Stimulated activated CD8-positive, alpha-beta memory T cell treated with anti-CD3 and anti-CD28 coated beads, Interleukin-4, amount 100 ng/mL, for 4 hours (primary cell): ENCODE measurements at places on chromosomes 5 and 9.
A peak's percentile ranks its signal among the peaks of the same experiment; 100 is the strongest.

- no peak for DNase-seq
These were observed 326 bp downstream of the RIGI start for GRCh38 chr9:32525709-32526030.

DNA sequence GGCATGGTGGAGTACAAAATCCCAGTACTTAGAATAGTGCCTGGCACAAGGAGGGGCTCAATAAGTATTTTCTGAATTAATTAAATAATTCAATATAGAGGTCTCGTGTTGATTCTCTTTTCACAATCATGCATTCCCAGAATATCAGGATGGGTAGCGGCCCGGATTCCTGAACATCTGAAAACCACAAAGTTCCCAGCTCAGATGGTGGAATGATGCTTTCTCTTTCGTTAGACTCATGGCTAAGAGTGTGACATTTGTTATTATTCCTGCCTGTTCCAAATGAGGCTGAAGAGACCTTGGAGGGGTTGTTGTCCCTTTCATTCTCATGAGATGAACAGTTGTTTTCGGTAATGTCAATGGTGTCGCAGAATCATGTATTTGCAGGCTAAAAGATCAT, 95.4 kb upstream of the LIFR start:
- no peak for DNase-seq

- no peak for DNase-seq
These were observed 83.6 kb upstream of the BNC2 start for GRCh38 chr9:16954040-16954439.

DNA sequence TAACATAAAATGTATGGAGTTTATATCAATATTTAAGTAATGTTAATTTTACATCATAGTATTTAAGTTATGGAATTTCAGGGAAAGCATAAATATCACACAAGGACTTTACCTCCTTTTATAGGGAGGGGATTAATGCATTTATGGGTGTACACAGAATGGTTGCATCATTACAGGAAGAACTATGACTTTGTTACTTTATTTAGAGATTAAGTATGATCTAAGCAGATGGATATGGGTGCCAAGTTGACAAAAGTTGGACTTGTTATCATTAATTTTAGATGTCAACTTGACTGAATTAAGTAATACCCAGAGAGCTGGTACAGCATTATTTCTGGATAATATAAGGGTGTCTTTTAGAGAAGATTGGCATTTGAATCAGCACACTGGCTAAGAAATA, 160.5 kb upstream of the CDH10 start:
- DNase-seq: no peak

- DNase-seq: no peak
These were observed 171.2 kb upstream of the DMAC1 start for GRCh38 chr9:7970681-7971330.

- peak; percentile 19 for DNase-seq
These were observed 62.5 kb upstream of the ITGA1 start for GRCh38 chr5:52725065-52725746.

DNA sequence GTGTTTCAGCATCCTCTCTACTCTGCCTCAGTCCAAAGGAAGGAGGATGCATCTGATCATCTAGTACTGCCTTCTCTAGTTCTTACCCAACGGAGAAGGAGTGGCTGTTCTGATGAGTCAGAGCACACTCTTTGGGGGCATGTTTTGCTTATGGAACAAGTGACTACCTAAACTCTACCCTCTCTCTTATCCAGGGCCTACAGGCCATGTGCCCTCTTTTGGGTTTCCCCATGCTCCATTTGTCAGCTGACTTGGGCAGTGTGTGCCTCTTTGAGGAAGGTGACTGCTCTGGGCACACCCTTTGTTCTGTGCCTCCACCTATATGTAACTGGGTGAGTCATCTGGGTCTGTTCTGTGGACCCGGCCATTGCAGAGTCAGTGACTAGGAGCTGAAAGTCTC, 89.6 kb upstream of the BNC2 start:
- no peak for DNase-seq

DNA sequence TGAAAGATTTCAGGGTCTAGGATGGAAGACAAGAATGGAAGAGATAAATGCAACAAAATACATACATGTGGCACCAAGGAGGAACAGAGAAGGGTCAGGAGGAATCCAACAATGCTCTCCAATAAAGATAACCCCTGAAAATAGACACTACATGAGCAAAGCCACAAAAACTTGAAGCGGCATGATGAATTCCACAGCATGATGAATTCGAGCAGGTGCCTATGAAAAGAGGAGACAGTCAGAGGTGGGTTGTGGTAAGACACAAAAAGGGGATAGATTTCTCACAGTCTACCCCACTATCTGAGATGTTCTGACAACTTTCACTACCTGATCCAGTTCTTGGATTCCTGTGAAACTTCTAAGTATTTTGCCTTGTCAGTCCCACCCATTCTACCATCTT, 81.5 kb upstream of the PAPPA start:
- no peak for DNase-seq

DNA sequence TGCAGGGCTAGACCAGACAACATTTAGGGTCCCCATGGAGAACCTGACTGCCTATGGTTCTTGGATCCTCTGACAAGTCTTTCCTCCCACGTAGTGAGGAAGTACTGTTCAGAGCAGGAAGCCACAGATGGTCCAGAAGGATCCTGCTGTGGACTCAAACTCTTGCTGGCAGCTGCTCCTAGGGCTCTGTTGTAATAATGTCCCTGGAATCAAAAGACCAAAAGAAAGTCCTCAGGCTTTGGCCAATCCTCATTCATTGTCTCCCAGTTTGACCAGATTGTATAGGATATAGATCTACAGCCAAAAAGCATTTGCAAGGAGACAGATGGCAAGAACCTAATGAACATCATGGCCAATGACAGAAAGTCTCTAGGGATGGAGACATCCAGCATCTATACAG, 53.9 kb downstream of the SEMA6A start:
- DNase-seq: no peak

DNA sequence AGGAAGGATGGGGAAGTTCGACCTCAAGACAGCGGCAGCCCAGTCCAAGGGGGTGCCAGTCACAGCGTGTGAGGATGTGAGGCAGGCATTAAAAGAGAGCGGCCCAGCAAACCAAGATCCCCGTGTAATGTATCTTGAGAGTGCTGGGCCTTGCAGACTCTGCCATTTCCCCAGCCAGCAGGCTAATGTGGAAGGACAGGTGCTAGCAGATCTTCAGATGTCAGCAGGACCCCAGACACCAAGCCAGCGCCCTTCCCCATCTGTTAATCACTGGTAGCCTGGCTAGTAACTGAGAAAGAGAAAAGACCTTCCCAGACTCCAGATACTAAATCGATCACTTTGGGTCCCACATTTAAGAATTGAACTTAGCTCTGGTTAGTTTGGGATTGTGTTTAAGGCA, 62.2 kb downstream of the NTRK2 start:
- DNase-seq: no peak

DNA sequence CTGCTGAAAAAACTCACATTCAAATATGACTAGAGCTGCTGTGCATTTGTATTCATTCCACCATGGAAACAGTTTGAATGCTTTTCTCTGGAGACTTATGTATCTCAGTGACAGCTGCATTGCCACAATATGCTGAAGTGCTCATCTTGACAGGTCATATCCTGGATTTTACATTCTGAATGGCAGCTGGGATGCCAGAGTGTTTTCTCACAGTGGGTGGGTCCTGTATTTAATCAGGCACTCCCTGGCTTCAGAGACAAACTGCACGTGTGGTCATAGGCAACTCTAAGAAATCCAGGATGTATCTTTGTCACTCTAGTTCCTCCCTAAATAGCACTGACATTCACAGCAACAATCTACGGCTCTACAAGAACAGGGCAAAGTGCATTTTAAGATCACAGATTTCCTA, 75.6 kb downstream of the ST8SIA4 start:
- no peak for DNase-seq

GRCh38 chr5:163384669-163385068, 52.7 kb upstream of the CCNG1 start:
- DNase-seq: no peak

DNA sequence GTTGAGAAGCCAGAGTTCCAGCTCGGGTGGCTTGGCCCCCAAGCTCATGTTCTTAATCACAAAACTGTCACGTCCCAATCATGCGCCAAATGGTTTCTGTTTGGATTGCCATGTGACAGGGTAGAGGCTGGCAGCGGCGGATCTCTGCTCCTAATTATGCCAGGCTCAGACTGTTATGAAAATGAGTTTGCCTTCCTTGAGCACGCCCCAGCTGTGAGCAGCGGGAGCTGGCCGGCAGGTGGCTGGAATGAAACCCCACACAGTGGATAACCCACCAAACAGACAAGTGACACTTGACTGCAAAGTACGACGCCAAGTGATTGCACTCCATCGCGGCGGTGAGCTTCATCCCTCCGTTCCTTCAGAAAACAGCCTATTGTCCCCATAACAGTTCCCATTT, 75.4 kb downstream of the CFAP77 start:
- DNase-seq: no peak

DNA sequence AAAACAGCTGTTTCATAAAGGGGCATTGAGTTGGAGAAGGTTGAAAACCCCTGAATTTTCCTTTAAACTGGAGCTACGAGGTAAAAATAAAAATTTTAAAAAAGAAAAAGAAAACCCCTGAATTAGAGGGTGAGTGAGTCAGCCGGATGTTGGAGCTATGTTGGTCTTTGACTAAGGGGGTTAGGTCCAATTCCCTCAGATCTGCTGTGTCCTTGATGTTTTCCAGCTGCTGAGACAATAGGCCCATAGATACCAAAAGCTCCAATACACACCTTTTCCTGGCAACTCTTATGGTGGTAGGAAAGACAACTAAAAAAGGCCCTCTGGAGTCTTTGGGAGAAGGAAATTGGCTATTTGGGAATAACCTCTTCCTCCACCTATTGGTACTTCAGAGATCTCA, 79.4 kb upstream of the SAP30L start:
- DNase-seq: no peak

DNA sequence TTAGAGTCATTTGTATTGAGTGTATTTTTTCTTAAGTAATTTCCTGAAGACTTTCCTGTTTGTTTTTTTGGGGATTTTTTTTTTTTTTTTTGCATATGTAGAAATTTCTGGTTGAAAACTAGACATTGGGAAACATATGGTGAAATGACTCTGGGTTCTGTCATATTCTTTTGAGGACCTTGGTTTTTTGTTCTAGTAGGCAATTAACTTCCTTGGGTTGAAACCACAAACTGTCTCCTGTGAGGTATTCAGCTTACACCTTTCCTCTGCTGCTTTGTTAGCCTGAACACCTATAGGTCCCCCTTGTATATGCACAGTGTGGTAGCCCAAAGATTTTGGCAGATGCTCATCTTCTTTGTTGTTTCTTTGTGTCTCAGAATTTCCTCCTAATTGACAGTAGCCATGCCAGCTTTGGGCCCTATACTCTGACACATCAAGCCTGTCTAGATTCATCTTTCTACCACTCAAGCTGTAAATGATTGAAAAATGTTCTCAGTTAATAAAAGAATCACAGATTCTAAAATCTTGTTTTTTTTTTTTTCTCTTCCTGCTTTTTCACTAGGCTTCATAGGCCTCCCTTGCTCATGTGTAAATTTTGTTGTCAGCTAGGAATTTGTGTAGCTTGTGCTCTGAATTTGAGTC, 140.6 kb downstream of the COMMD10 start:
- no peak for DNase-seq

DNA sequence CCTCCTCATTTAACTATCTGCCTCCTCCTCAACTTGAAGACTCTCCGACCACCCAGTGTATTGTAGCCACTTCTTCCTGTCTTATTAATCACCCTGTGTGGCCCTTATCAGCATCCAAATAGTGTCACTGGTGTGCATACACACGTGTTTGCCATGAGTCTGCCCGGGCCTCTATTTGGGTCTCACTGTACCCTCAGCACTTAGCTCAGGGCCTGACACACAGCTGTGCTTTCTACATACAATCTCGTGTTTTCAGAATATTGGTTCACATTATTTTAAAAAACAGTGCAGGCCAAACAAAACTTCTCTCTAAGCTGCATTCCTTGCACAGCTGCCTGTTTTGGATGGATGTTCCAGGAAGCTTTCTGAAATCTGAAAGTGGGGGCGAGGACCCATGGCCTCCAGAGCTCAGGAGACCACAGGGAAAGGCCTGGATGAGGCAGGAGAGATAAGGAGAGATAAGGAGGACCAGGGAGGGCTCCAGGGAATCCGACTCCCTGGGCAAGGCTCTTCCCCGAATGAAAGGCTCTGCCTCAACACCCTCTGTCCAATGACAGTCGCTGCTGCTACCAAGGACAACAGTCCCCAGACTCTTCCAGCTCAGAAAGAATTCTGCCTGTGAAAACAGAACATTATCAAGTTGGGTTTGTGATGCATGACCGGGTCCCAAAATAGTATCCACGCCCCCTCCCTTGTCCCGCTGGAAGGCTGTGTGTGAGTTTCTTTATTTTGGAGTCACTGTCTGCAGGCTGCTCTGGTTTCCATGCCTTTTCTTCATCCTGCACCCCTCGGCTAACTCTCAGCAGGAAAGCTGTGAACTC, 255.6 kb downstream of the NSG2 start:
- no peak for DNase-seq

GRCh38 chr9:70091572-70091971, 47.9 kb downstream of the MAMDC2 start:
- DNase-seq: no peak

DNA sequence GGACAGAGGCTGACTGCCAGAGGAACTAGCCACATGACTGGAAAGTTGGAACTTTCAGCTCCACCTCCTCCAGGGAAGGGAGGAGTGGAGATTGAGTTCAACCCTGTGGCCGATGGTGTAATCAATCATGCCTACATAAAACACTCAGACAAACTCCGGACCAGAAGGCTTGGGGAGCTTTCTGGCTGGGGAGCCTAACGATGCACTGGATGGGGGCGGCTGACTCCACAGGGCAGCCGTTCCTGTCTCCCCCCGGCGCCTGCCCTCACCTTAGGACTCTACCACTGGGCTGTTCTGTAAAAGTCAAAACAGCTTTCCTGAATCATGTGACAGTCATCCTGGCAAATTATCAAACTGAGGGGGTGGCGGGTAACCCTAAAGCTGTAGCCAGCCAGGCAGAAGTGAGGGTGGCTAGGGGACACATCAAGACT, 58.0 kb downstream of the GOLM1 start:
- no peak for DNase-seq

GRCh38 chr5:53472279-53472678, 8.2 kb upstream of the FST start:
- DNase-seq: no peak

- DNase-seq: no peak
These were observed 191.3 kb upstream of the PRDM9 start for GRCh38 chr5:23316060-23316591.

DNA sequence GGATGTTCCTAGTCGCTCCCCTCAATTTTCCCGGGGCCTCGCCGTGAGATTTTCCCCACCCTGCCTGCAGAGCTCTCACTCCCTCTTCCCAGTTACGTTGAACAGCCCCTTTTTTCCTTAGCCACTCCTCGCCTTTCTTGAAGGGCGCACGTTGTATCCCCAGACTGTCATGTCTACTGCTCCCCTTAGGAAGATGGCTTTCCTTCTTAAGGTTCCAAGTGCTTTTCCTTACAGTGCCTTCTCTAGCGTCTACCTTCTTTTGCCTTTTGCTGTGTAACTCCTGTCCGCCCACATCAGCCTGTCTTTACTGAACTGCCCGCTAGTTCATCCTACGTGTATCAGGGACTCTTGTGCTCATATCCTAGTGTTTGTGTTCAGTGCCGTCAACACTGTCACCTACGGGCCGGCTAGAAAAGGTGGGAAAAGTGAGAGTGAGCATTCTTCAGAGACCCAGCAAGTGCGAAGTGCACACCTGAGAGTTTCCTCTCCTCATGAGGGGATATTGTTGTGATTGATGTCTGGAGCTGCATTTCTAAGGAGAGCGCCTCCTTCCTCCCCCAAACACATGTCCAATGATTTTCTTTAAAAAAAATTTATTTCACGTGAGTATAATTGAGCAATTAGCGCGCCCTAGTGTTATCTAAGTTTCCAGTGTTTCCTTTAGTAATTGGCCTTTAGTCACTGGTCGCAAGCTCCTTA, 764 bp downstream of the CAMLG start:
- no peak for DNase-seq

- DNase-seq: no peak
These were observed 575.3 kb upstream of the MEF2C start for GRCh38 chr5:89458332-89458656.
